Activated CD8-positive, alpha-beta T cell treated with anti-CD3 and anti-CD28 coated beads, Interleukin-2, amount 10 ng/mL, durations not matched to agents 7 days and 5 days (primary cell): ENCODE measurements at places on chromosomes 12 and 14. TPM values are rescaled to one million over a fixed set of nuclear protein-coding genes. Genes with fewer than 3 reads are reported as not detected.

DNA sequence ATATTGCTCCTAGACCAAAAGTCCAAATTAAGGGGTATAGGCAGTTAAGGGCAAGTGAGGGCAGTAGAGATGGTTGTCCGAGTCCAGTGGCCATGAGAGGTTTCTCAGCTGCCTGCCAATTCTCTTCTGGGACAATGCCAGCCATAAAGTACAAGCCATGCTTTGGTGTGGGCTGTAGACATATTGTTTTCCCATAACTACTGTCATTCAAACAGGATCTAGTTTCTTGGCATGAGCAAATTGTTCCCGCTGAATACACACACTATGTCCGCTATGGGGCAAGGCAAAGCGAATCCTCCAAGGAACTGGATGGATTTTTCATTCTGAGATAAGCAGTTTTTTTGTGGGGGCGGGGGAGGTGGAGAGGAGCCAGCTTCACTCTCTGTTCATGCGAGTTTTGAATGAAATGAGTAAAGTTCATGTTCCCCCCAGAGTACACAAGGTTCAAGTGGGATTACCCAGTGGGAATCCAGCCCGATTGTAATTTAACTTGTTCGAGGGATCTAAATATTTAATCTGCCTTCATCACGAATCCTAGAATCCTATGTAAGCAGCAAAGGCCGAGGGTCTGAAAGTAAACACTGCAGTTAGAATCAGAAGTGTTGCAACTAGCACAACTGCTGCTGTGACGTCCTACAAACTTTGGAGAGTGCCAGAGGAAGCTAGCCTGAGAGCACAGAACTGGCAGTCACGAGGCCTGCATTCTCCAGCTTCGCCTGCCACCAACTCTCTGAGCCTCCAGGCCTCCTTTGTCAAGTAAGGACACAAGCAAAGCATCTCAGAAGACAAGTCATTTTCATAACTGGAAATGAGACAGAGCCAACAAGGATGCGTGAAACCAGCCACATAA, 137.0 kb downstream of the CRADD start:
- DNase-seq, result no peak

DNA sequence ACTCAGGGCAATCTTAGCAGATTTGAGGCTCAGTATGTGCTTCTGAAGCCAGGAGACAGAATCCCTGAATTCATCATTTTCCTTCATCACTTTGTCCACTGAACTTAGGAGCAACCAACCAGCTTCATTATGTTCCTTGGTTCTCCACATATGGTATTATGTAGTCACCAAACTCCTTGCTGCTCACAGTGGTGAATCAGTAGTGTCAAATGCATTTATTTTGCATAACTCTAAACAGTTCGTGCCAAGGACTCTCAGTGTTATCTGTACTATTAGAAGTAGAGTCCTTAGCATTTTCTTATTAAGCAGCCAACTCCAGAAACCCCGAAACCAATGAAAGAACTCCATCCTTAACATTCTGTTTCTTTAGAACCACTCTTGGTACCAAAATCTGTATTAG, 466.9 kb upstream of the RGS6 start:
- DNase-seq, result no peak

DNA sequence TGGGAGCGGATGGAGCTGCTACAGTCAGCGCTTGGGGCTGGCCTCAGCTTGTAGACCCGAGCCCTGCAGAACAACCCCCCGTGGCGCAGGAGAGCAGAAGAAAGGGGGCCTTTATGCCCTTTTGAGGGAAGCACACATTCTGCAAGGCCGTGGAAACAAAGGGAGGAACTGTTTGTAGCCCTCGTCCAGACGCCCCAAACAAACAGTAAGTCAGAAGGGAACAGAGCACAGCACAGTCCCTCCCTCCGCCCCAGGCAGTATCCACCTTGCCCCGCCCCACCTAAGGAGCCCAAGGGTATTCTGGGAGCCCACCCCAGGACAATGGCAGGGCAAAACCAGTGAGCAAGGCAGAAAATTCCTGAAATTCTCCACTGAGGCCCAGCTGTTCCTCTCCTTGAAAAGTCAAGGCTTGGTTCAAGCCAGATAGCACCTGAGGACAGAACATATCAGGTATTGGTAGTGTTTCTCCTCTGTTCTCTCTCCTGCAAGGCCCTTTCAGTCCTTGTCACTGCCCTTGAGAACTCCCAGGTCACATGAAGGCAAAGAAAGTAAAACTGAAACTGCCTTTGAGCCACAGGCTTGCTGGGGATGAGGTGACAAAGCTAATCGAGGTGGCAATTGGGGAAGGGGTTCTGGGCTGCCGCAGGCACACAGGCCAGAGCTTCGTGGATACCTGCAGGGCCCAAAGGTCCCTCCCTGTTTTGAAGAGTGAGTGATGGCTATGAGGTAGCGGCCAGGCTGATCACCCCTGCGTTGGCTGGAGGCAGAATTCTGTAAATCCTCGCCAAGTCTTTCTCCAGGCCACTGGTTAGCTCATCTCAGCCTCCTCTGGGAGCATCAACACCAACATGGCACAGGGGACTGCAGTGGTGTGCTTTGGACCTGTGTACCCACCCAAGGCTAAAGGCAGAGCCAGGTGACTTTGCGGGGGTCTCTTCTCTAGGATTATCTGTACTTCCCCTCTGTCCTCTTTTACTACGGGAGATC, 499 bp downstream of the DGLUCY start:
- peak; percentile 86 for DNase-seq

DNA sequence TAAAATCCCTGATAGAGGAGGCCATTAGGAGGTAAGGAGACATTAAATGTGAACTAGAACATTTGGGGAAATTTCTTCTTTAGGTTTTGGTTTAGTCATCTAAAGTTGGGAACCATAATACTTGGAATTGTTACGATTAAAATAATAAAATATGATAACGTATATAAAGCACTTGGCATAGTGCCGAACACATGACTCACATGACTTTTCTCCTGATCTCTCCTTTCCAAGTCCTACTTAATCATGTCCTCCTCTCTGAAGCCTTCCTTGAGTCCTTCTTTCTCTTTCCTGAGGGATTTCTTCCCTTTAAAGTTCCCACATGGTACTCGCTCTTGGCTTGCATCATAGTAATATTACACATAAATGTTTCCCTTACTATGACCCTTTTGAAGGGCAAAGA, 20.0 kb downstream of the BEST3 start:
- DNase-seq, result no peak

Gene MGP
- total RNA-seq, result 0.34 TPM
